ENCODE measurements at places on chromosomes 12 and 14. TPM values are rescaled to one million over a fixed set of nuclear protein-coding genes. Genes with fewer than 3 reads are reported as not detected.
A peak's percentile ranks its signal among the peaks of the same experiment; 100 is the strongest.

DNA sequence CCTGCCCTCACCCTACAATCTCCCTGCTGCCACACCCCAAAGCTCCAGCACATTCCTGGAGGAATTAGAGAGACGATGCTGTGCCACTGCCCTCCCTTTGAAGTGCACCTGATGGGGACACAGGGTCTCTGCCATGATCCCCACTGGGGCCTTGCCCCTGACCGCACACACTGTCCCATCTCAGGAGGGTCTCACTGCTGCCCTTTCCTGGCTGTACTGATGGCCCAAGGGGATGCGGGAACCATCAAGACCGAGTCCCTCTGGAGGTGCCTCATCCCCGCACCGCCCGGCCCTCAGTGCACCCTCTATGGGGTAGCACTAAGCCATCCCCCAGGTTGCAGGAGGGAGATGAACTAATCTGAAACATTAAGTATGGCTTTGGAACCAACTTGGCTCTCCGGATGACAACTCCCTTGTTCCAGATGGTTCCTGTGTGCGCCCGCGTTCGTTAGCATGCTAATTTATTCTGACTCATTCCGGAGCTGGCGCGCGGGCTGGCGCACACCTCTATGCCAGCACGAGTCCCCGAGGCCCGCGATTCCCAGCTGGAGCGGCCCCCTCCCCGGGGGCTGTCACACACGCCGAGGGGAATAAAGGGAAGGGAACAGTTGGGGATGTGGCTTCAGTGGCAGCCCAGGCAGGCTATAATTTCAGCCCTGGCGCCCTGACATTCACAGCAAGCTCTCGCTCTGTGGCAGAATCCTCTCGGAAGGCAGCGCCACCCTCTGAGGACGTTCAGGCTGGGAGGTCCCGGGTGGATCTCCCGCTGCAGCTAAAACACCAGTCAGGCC is 34.2 kb upstream of the C14orf180 start:
- DNase-seq, result no peak

DNA sequence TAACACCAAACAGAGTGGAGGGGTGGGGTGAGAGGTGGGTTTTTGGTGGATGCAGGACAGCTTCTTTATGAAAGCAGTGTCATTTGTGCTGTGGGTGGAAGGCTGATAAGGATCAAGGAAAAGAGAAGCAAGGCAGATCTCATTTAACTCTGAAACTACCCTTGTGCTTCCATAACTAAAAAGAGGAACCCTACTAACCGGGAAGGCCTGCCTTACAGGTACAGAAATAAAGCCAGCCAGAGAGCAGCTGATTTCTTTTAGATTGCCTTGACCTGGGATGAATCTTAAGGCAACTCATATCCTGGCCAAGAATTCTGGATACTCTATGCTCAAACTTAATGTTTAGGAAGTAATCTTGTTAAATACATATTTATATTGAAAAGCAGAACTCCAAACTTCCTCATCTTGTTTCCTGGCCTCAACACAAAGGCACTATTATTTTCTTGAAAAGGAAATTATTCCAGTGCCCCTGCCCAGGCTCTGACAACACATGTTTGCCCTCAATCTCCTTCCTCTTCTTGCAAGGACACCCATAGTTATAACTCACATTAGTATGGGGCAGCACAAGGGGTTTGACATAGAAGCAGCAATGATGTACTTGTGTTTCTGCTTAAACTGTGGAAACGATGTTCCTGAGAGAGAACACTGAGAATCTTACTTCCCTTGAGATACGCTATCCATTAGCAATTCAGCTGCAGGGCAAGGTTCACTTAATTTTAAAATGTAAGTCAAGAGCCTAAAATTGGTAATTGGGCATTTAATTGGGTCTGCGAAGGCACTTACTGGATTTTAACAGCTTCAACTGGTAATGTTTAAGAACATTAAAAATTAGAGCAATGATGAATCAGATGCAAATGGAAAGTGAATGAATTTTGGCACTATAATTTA is 173.7 kb downstream of the STXBP6 start:
- no peak for DNase-seq

GRCh38 chr12:92784356-92784755 is 81.6 kb downstream of the PLEKHG7 start:
- DNase-seq, result no peak

DNA sequence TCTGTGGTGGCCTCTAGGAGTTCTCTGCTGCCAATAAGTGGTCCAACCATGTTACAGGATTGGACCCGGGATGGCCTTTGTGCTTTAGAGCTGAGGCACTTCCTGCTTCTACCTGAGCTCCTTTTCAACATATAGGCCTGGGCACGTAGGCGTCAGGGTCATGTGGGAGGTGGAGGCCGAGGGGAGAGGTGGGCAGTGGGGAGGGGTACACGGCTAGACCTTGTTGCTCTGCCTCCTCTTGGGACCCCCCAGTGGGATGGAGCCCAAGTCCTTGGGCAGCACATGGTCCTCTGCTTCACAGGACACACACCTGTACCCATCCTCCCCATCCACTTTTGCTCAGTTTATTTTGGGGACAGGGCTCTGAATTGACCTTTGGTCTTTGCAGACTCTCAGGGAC is 7.4 kb downstream of the RBP5 start:
- DNase-seq, result no peak

GRCh38 chr14:25518364-25518763 is 468.4 kb upstream of the STXBP6 start:
- no peak for DNase-seq

- peak; percentile 11 for DNase-seq
Observed at GRCh38 chr14:61296719-61297502, 15.8 kb upstream of the TMEM30B start.

GRCh38 chr12:57278465-57279381 is 27.7 kb upstream of the STAC3 start:
- no peak for DNase-seq

DNA sequence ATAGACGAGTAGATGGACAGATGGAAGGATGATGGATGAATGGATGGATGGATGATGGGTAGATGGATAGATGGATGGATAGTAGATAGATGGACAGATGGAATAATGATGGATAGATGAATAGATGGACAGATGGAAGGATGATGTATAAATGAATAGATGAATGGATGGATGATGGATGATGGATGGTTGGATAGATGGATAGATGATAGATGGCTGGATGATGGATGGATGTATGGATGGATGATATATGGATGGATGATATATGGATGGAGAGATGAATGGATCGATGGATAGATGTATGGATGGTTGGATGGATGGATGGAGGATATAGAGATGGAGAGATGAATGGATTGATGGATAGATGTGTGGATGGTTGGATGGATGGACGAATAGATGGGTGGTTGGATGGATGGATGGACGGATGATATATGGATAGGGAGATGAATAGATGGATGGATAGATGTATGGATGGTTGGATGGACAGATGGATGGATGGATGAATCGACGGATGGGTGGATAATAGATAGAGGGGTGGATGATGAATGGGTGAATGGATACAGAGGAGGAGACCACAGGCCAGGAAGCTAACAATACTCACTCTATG is 19.3 kb downstream of the TRPV4 start:
- no peak for DNase-seq

DNA sequence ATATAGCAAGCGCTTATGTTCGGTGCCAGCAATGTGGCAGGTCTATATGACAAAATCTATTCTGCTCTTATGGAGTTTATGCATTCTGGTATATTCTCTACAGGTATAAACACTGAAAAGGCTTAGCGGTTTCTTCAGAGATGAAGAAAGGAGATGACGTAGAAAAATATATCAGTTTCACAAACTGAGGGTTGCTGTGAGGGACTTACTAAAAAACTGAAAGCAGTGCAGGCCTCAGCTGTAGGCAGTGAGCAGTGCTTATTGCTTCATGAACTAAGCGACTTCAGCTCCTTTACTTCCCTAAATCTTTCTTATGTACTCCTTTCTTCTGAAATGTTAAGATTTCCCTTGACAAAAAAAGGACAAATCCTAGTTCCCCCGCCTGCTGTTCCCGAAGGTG is 4.5 kb downstream of the DDX47 start:
- no peak for DNase-seq

DNA sequence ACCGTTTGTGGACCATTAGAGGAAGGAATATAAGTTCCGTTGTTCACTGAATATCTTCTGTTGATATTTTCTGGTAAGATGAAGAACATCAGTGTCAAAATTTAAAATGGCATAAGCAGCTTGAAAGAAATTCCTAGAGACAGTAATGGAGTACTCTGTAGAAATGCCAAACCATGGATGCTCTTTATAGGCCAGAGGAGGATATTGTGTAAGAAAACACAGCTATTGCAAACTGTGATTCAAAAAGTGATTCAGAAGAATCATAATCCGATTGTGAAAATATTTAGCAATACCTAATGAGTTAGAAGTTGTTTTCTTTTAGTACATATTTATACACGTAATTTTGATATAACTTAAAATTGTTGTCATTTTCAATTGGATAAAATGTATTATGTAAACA is 102.8 kb downstream of the SLC16A7 start:
- no peak for DNase-seq

DNA sequence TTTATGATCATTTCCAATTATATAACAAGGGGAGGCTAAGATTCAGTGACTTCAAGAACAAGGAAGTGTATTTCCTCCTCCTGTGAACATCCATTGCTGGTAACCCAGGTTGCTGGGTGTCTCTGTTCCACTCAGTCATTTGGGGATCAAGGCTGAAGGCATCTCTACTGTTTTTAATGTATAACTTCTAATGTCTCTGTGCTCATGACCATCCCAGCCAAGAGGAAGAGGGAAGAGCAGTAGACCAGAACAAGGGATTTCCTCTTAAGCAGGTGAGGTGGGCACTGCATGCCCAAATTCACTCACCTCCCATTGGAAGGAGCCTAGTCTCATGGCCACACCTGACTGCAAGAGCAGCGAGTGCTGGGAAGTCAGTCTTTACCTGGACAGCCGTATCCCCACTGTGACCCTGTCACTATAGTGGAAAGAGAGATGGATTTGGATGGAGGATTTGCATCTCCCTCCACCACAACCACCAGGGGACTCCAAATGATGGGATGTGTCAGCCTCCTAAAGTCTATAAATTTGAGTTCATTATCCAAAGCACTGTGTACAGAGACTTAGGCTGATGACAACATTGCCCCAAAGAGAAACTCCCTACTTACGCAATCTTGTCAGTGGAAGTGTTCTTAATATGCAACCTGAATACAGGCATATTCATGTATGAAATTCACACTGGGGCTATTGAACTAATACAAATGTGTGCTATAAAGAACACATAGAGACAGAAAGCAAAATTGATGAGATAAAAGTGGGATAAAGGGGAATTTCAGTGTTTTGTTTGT is 368.7 kb downstream of the TMEM132D start:
- DNase-seq, result no peak

- DNase-seq, result peak; percentile 10
Observed at GRCh38 chr12:11884706-11885105, 186.0 kb upstream of the BCL2L14 start.

GRCh38 chr14:88669346-88669745 is 106.5 kb downstream of the ZC3H14 start:
- no peak for DNase-seq

DNA sequence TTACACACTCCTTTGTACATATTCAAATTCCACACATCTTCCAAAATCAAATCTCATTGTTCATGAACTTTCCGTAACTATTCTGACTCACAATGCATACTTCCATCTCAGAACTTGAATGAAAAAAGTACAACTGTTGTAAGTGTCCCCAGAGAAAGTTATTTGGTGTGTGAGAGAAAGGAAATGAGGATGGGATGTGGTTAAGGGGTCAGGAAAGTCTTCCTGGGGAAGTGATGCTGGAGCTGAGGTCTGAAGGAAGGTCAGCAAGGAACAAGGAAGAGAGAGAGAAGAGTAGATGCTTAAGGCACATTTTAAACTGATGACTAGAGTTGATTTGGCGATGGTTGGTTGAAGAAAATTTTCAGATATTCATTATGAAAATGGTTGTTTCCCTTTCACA is 340.0 kb upstream of the STXBP6 start:
- DNase-seq, result no peak

DNA sequence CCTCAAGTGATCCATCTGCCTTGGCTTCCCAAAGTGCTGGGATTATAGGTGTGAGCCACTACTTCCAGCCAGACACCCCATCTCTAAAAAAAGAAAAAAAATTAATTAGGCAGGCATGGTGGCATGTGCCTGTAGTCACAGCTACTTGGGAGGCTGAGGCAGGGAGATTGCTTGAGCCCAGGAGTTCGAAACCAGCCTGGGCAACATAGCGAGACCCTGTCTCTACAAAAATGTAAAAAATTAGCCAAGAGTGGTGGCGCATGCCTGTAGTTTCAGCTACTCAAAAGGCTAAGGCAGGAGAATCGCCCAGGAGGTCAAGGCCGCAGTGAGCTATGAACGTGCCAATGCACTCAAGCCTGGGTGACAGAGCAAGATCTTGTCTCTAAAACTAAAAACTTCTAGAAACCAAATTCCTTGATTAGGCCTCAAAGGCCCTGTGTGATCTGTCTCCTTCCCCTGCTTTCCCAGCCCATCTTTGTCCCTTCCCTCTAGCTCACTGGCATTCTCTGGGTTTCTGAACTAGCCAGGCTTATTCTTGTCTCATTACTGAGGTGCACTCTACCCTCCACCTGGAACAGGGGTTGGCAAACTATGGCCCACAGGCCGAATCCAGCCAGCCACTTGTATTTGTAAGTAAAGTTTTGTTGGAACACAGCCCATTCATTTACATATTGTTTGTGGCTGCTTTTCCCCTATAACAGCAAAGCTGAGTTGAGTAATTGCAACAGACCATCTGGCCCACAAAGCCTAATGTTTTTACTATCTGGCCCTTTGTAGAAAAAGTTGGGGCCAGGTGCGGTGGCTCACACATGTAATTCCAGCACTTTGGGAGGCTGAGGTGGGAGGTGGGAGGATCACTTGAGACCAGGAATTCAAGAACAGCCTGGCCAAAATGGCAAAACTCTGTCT is 17.2 kb upstream of the TPCN1 start:
- DNase-seq, result no peak

DNA sequence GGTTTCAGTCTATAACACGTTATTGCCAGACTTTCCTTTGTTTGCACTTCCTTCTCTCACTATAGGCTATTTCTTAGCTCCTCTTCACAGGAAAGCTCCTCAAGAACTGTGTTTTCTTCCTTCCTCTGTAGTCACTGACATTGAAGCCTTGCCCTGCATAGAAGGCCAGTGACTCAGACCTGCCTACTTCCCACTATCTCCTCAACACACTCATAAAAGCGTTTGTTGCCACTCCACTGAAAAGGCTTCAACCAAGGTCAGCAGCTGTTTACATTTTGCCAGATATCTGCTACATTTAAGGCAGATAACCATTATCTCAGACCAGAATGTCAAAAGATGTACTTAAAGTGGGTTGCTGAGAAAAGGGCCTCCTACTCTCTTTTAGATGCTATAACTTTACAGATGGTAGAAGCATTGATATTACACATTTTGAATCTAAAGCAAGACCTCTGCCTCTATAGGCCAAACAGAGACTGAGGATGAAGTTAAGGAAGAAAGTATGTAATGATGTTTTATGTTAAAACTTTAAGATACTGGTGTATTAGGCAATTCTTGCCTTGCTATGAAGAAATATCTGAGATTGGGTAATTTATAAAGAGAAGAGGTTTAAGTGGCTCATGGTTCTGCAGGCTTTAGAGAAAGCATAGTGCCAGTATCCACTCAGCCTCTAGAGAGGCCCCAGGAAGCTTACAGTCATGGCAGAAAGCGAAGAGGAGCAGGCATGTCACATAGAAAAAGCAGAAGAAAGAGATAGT is 233.3 kb upstream of the FLRT2 start:
- peak; percentile 41 for DNase-seq

PRDM4 gene
- total RNA-seq, result 34.0 TPM

DPF3 gene
- total RNA-seq, result 3.2 TPM

STAB2 gene
- not detected for total RNA-seq

LAG3 gene
- total RNA-seq, result not detected

CIDEB gene
- not detected for total RNA-seq
